ENCODE measurements at places on chromosomes 1 and 21.

GRCh38 chr1:8669606-8670335, 147.7 kb downstream of the RERE start:
- DNase-seq = no peak

- no peak for DNase-seq
Observed at GRCh38 chr21:38147391-38147790, 109.4 kb upstream of the KCNJ15 start.

GRCh38 chr1:92944901-92945747, 16.1 kb downstream of the DIPK1A start:
- DNase-seq = no peak

DNA sequence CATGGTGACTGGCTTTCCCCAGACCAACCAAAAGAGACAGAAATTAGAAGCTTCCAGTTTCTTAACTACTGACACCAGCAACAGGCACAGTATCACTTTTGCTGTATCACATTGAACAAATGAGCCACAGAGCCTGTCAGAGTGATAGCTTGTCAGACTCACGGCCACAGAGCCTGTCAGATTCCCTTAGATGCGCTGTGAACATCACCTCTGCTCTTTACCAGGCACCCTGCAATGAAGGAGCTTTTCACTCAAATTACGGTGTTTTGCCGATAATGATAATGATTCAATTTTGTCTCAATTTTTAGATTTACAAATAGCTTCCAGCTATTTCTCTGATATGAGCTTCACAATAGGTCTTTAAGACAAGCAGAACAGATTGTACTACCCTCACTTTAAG, 107.9 kb upstream of the GNG12 start:
- no peak for DNase-seq

- DNase-seq = no peak
Observed at GRCh38 chr1:178353524-178353923, 143.2 kb downstream of the CLEC20A start.

DNA sequence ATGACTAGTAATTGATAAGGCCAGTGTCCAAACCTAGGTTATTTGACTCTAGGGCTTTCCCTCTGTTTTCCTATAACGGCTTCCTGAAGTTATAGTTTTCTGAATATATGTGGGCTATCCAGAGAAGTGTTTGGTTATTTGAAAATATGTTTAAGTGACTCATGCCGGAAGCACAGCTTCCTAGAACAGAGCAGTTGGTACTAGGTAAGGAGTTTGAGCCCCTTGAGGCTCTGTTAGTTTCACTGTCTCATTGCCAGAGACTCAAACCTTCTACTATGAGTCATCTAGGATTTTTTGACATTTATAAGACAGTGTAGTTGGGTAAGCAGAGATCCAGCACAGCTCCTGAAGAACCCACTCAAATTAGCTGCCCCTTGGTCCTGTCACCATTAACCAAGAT, 27.1 kb upstream of the LEPR start:
- DNase-seq = no peak
